ENCODE measurements at places on chromosomes 12 and 14.

GRCh38 chr12:80064269-80064668 is 35.1 kb upstream of the OTOGL start:
- no peak for DNase-seq

GRCh38 chr12:119780786-119781434 is 96.2 kb downstream of the CIT start:
- DNase-seq, result no peak

- no peak for DNase-seq
These were observed 54.7 kb upstream of the CLMN start for GRCh38 chr14:95374239-95374997.

- no peak for DNase-seq
These were observed 17.1 kb upstream of the AKAP6 start for GRCh38 chr14:32312010-32312331.

DNA sequence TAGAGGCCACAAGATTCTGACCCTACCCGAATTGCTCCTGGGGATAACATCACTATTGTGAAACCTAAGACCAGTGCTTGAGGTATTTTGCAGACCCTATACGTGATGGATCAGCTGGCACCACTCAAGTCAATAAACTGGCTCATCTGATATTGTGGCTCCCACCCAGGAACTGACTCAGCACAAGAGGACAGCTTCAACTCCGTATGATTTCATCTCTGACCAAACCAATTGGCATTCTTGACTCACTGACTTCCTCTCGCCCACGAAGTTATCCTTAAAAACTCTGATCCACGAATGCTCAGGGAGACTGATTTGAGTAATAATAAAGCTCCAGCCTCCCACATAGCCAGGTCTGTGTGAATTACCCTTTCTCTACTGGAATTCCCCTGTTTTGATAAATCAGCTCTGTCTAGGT is 1036.1 kb upstream of the TMEM132C start:
- DNase-seq, result no peak

GRCh38 chr14:56816574-56817391 is 6.5 kb upstream of the OTX2 start:
- no peak for DNase-seq
